ENCODE measurements at places on chromosomes 7 and 10. TPM values are rescaled to one million over a fixed set of nuclear protein-coding genes. Genes with fewer than 3 reads are reported as not detected.

GTF2IRD2 gene
- total RNA-seq: 18.3 TPM

- no peaks in the 10 kb centered on the region for H3K36me3 ChIP-seq
- no peaks in the 10 kb centered on the region for H3K4me1 ChIP-seq
- no peak overlapping the region for H3K27ac ChIP-seq
- no peak for DNase-seq
- no peaks in the 10 kb centered on the region for H3K27me3 ChIP-seq
- H3K4me3 ChIP-seq: no peak overlapping the region
These were observed 31.6 kb downstream of the MGMT start for GRCh38 chr10:129498680-129499079.

IFRD1 gene
- 89.4 TPM for total RNA-seq

DNA sequence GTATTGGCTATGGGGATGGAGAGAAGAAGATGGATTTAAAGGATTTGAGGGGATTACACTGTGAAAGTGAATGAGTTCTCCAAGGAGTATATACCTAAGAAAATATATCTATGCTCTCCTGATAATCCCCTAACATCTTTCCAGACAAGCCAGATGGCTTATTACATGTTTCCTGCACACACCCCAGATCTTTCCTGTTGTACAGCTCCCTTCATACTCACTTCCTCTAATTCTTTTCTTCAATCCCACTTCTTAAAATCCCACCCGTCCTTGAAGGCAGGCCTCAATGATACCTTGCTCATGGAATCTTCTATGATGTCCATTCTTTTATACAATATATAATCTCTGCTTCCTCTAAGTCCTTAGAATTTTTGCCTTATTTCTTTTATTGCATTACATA lies 317.2 kb upstream of the DGKB start:
- H3K27me3 ChIP-seq: no peaks in the 10 kb centered on the region
- no peaks in the 10 kb centered on the region for H3K36me3 ChIP-seq
- H3K4me3 ChIP-seq: no peak overlapping the region
- H3K4me1 ChIP-seq: no peaks in the 10 kb centered on the region
- no peak overlapping the region for H3K27ac ChIP-seq
- DNase-seq: no peak

DNA sequence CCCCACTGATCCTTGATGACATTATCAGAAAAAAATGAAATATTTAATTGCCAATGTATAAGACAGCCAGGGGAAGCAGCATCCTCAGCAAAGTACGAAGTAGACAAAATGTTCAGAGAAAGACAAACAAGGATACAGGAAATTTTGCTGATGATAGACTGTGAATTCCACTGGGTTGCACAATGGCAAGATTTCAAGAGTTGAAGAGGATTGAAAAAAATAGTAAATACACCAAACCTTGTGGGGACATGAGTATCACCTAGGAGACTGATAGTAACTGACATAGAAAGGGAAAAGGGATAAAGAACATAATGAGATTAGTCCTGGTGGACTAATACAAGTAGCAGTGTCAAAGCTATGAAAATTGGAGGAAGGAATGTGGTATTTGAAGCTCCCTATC lies 16.5 kb downstream of the CNOT4 start:
- no peaks in the 10 kb centered on the region for H3K4me1 ChIP-seq
- H3K4me3 ChIP-seq: no peak overlapping the region
- no peak for DNase-seq
- peaks cover 16% of the 10 kb centered on the region for H3K36me3 ChIP-seq
- H3K27ac ChIP-seq: no peak overlapping the region
- H3K27me3 ChIP-seq: no peaks in the 10 kb centered on the region

- no peak for DNase-seq
- peaks cover 43% of the 10 kb centered on the region for H3K4me1 ChIP-seq
- no peak overlapping the region for H3K27ac ChIP-seq
- H3K36me3 ChIP-seq: no peaks in the 10 kb centered on the region
- H3K27me3 ChIP-seq: no peaks in the 10 kb centered on the region
These were observed 48.9 kb downstream of the DLG5 start for GRCh38 chr10:77877441-77878344.

GPR146 gene
- total RNA-seq: 4.3 TPM

GRCh38 chr10:96902731-96903358 lies 70.7 kb downstream of the LCOR start:
- no peaks in the 10 kb centered on the region for H3K4me1 ChIP-seq
- H3K27ac ChIP-seq: no peak overlapping the region
- DNase-seq: no peak
- no peaks in the 10 kb centered on the region for H3K36me3 ChIP-seq
- no peak overlapping the region for H3K4me3 ChIP-seq
- H3K27me3 ChIP-seq: no peaks in the 10 kb centered on the region

GRCh38 chr10:6491841-6492609 lies 88.1 kb downstream of the PRKCQ start:
- H3K4me1 ChIP-seq: peaks cover 5% of the 10 kb centered on the region
- no peaks in the 10 kb centered on the region for H3K36me3 ChIP-seq
- H3K27ac ChIP-seq: no peak overlapping the region
- H3K27me3 ChIP-seq: no peaks in the 10 kb centered on the region
- no peak overlapping the region for H3K4me3 ChIP-seq

DNA sequence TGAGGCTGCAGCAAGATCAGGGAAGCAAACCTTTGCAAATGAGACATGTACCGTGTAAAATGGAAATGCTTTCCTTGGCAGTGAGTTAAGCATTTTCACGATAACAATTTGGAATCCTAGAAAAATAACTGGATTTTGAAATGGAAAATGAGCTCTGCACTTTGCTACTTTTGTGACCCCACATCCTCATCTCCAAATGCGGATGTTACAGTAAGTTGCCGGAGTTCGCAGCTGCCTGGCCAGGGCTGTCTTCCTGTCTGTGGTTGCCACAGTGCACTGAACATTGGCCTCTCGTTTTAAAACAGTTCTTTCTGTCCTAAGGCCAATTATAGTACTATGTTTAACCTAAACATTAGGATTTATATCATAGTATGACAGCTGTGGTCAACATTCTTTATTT lies 136.2 kb upstream of the FZD8 start:
- peaks cover 4% of the 10 kb centered on the region for H3K27me3 ChIP-seq
- no peak for DNase-seq
- no peak overlapping the region for H3K27ac ChIP-seq
- H3K4me1 ChIP-seq: no peaks in the 10 kb centered on the region

GRCh38 chr10:126135941-126136595 lies 239.7 kb downstream of the FANK1 start:
- H3K27ac ChIP-seq: no peak overlapping the region
- H3K36me3 ChIP-seq: no peaks in the 10 kb centered on the region
- no peaks in the 10 kb centered on the region for H3K27me3 ChIP-seq
- H3K4me1 ChIP-seq: peaks cover 17% of the 10 kb centered on the region
- no peak for DNase-seq

DNA sequence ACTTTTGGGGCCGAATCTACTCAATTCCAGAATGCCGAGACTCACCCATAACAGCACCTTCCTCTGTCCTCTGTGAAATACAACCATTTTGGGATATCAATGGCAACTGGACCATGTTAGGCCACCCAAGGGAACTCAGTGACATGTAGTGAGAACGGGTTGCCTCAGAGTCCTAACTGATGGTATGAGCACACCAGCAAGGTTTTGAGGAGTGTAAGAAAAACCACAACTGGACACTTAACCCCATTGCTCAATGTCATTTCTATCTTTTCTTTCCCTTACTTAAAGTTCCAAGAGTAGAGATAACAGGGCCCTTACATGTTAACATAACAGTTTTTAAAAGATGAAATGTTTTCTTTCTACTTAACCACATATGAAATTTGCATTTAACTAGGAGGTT lies 67.1 kb downstream of the TNS3 start:
- H3K27me3 ChIP-seq: no peaks in the 10 kb centered on the region
- no peak overlapping the region for H3K27ac ChIP-seq
- peaks cover 36% of the 10 kb centered on the region for H3K4me1 ChIP-seq
- no peak for DNase-seq
- peaks cover 57% of the 10 kb centered on the region for H3K36me3 ChIP-seq

- DNase-seq: no peak
- no peaks in the 10 kb centered on the region for H3K36me3 ChIP-seq
- H3K27me3 ChIP-seq: no peaks in the 10 kb centered on the region
- no peak overlapping the region for H3K27ac ChIP-seq
- no peaks in the 10 kb centered on the region for H3K4me1 ChIP-seq
These were observed 11.1 kb downstream of the ZNF775 start for GRCh38 chr7:150390205-150390604.

- no peaks in the 10 kb centered on the region for H3K36me3 ChIP-seq
- no peak for DNase-seq
- no peaks in the 10 kb centered on the region for H3K27me3 ChIP-seq
- no peaks in the 10 kb centered on the region for H3K4me1 ChIP-seq
- no peak overlapping the region for H3K27ac ChIP-seq
- H3K4me3 ChIP-seq: no peak overlapping the region
These were observed 10.2 kb downstream of the AKR1C4 start for GRCh38 chr10:5206799-5207198.

DNA sequence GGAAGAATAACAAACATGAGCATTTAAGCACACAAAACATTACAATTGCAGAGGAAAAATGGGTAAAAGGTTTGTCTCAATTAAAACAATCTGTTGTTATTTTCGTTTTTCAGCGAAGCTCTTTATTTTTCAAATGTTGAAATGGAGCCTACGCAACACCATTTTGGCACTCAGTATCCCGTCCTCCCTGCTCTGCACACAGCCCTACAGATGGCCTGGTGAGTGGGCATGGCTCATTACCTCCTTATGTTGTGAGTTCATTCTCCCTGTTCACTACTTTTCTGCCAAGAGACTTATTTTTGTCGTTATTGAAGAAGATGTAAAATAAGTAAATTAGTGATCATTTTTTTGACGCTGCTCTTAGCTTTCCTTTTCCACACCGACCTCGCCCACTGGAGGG lies 167.8 kb upstream of the CXCL12 start:
- no peaks in the 10 kb centered on the region for H3K36me3 ChIP-seq
- no peaks in the 10 kb centered on the region for H3K4me1 ChIP-seq

- H3K4me3 ChIP-seq: peak overlapping the region; percentile 40
- H3K4me1 ChIP-seq: no peaks in the 10 kb centered on the region
- H3K27me3 ChIP-seq: no peaks in the 10 kb centered on the region
- no peaks in the 10 kb centered on the region for H3K36me3 ChIP-seq
- no peak for DNase-seq
These were observed 548 bp upstream of the BNIP3 start for GRCh38 chr10:131982185-131982756.

HOXA13 gene
- 0.35 TPM for total RNA-seq

DNA sequence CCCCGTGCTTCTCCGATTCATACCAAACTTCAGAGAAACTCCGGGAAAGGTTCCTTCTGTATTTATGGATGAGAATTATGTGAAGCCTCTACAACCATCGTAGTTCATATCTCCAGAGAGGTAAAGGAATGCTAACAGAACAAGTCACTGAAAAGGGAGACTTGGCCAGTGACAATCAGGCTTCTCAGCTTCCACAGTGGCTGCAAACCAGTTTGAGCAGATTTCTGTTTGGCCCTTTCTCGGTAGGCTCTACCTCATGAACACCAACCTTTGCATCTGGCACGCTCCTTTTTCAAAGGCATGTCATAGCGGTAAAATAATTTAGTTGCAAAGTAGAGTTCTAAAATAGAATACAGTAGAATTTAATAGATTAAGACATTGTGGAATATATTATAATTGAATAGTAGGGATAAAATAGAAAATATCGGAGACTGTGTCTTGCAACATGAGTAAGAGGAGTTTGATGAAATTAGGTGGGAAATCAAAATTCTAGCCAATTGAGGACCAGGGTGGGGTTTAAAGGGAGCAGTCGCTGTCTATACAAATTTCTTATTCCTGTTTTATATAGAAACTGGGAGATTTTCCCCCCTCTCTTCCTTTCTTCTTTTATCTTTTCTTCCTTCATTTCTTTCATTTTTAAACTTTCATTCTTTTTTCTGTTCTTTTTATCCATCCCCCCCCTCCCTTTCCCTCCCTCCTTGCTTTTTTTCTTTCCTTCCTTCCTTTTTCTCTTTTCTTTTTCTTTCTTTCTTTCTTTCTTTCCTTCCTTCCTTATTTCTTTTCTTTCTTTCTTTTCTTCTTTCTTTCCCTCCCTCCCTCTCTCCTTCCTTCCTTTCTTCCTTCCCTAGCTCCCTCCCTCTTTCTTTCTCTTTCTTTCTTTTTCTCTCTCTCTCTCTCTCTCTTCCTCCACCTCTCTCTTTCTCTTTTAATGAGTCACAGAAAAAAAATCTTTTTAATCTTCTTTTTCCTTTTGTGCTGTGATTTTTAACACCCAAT lies 161.5 kb upstream of the KLF6 start:
- H3K27me3 ChIP-seq: no peaks in the 10 kb centered on the region
- H3K27ac ChIP-seq: peak overlapping the region; percentile 74
- peaks cover 31% of the 10 kb centered on the region for H3K4me1 ChIP-seq
- H3K4me3 ChIP-seq: peak overlapping the region; percentile 17
- DNase-seq: peak; percentile 77
- no peaks in the 10 kb centered on the region for H3K36me3 ChIP-seq

CTAGE8 gene
- total RNA-seq: 9.9 TPM

- no peak overlapping the region for H3K27ac ChIP-seq
- H3K4me1 ChIP-seq: no peaks in the 10 kb centered on the region
- no peak for DNase-seq
- peaks cover 21% of the 10 kb centered on the region for H3K36me3 ChIP-seq
- no peak overlapping the region for H3K4me3 ChIP-seq
These were observed 68.0 kb downstream of the OGDH start for GRCh38 chr7:44674381-44674780.

PTN gene
- 4.5 TPM for total RNA-seq

- H3K27ac ChIP-seq: peak overlapping the region; percentile 63
- peaks cover 22% of the 10 kb centered on the region for H3K4me1 ChIP-seq
- no peaks in the 10 kb centered on the region for H3K36me3 ChIP-seq
These were observed 27.7 kb upstream of the INSIG1 start for GRCh38 chr7:155269766-155270585.

CYP2E1 gene
- 3.0 TPM for total RNA-seq

- DNase-seq: no peak
- H3K27me3 ChIP-seq: 0 out of 2 replicates have a peak, but pooled peaks cover 3% of the 10 kb centered on the region
- no peak overlapping the region for H3K4me3 ChIP-seq
- H3K27ac ChIP-seq: no peak overlapping the region
- no peaks in the 10 kb centered on the region for H3K4me1 ChIP-seq
- H3K36me3 ChIP-seq: no peaks in the 10 kb centered on the region
These were observed 400.2 kb downstream of the PHTF2 start for GRCh38 chr7:78198756-78199155.

DNA sequence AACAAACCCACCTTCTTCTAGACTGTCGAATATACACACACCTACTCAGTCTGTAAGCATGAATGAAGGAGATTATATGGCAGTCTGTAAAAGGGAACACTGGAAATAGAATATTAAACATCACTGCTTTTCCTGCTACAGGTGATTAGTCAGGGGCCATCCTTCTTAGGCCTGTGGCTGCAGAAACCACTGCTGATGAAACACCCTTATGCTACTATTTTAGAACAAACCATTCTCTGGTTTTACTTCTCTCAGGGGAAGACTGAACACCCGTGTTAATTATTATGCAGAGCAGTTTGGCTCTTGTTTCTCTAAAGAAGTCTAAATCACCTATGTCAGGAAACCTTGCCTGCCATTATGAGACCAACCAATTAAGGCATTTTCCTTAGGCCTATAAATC lies 351.1 kb upstream of the KLF6 start:
- peaks cover 13% of the 10 kb centered on the region for H3K4me1 ChIP-seq
- H3K27ac ChIP-seq: no peak overlapping the region
- no peaks in the 10 kb centered on the region for H3K27me3 ChIP-seq
- no peak for DNase-seq

LYZL1 gene
- not detected for total RNA-seq

- no peaks in the 10 kb centered on the region for H3K36me3 ChIP-seq
- no peak overlapping the region for H3K4me3 ChIP-seq
- H3K4me1 ChIP-seq: no peaks in the 10 kb centered on the region
- no peak overlapping the region for H3K27ac ChIP-seq
- no peaks in the 10 kb centered on the region for H3K27me3 ChIP-seq
These were observed 233.4 kb upstream of the SLC26A5 start for GRCh38 chr7:103679151-103680132.

All from PC-9 (cell line).